ENCODE measurements at places on chromosomes 12 and 14.

DNA sequence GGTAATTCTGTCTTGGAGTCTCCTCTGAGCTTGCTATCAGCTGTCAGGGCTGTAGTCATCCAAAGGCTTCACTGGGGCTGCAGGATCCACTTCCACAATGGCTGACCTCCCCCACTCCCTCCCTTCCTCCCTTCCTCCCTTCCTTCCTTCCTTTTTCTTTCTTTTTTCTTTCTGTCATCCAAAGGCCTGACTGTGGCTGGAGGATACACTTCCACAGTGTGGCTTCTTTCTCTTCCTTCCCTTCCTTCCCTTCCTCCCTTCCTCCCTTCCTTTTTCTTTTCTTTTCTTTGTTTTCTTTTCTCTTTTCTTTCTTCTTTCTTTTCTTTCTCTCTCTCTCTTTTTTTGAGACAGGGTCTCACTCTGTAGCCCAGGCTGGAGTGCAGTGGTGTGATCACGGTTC, 30.6 kb downstream of the ARF6 start:
- no peak for DNase-seq

DNA sequence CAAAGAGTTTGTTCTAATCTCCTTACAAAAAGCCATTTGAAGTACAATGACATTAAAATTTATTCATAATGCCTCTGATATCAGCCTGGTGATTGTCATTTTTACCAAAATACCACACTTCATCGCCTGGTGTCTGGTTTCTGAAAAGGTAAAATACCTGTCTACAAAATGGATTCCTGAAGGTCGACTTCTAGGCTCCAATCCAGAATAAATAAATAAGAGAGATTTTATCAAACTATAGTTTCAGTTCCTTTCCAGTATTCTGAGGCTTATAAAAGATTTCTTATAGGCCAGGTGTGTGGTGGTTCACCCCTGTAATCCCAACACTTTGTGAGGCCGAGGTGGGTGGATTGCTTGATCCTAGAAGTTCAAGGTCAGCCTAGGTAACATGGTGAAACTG, 340.7 kb downstream of the SLC16A7 start:
- no peak for DNase-seq

DNA sequence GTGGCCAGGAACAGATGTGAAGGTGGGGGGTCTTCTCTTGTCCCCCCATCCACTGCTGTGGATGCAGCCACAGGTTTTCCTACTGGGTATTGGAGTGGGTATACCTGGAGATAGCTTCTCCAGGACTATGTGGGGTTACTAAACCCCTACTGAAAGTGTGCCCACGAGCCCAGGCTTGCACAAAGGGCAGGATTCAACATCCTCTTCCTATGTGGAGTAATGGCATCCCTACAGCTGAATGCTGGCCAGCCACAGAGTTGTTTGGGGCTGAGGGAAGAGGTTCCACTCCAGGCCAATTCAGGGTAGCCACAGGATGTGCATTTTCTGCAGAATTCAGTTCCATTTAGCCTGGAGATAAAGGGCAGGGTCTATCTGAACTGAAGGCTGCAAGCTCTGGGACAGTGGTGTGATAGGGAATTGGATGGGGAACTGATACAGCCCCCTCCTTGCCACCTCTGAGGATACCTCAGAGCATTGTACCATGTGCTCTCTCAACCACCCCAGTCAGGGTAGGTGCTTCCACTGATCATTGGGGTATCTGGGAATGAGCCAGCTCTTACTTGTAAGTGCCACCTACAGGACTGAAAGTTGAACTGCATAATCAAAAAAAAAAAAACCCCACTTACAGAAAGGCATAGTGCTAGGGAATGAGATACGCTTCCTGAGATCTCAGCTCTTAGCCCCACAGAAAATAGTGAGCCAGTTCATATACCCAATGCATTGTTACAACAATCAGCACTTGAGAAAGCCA, 187.1 kb downstream of the KITLG start:
- DNase-seq = no peak

DNA sequence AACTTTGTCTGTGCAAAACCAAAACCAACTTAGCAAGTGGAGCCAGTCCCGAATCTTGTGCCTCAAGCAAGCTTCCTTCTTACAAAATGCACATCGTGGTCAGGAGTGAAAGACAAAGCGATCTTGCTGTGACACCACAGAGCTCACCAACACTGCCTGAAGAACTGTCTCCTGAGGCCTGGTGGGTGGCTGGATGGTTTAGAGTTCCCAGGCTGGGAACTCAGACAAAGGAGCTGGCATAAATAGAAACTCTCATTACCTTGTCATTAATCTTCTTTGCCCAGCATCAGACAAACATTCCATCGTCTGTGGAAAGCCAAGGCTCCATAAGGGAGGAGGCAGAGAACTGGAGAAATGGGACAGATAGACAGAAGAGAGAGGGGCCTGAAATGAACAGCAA, 144.8 kb downstream of the KCNA5 start:
- DNase-seq = no peak
